Activated T-cell treated with anti-CD3 and anti-CD28 coated beads, Interleukin-2, amount 50 U/mL, for 4 hours (primary cell): ENCODE measurements at places on chromosomes 2 and 18.

DNA sequence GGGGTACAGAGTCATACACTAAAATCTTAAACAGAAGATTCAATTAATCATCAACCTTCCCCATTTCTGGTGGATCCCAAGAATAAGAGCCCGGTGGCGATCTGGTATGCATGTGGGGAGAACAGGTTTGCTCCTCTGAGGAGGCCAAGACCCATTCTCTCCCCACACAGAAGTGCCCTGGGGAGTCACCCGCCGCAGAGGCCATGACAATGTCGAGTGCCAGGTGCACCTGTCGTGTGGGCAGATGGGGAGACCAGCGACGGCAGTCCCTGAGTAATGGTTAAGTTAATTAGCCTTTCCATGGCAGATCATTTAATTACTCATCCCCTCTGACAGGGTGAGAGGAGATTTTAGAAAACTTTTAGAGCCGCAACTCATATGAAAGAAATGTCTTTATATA, 345.0 kb downstream of the NCKAP5 start:
- no peak for DNase-seq

DNA sequence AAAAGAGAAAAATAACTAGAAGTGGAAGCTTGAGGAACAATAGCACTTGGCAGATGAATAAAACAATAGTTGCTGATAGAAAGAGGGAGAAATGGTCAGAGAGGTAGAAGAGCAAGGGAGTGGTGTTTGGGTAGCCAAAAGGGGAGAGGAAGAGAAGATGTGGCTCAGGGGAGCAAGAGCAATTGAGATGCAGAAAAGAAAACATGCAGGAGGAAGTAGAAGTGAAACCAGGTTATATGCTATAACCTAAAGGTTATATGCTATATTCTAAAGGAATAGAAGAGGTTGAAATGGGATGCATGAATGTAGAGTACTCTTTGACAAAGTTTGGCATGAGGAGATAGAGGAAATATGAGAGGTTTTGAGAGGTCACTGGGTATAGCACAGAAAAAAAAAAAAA, 759.5 kb downstream of the SATB2 start:
- DNase-seq, result no peak

- DNase-seq, result no peak
Observed at GRCh38 chr2:195252018-195252417, 405.0 kb upstream of the SLC39A10 start.

- DNase-seq, result no peak
Observed at GRCh38 chr2:145002624-145003023, 482.7 kb upstream of the ZEB2 start.

DNA sequence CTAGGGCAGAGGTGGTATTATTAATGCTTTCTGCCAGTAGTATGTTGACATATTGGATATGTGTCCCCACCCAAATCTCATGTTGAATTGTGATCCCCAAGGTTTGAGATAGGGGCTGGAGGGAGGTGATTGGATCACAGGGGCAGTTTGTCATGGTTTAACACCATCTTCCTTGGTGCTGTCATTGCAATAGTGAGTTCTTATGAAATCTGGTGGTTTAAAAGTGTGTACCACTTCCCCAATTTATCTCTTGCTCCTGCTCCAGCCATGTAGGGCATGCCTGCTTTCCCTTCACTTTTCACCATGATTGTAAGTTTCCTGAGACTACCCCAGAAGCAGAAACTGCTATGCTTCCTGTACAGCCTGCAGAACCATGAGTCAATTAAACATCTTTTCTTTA, 47.1 kb upstream of the THSD7B start:
- no peak for DNase-seq
